NCI-H2081 (cell line): ENCODE measurements at places on chromosomes 3 and 15.
A peak's percentile ranks its signal among the peaks of the same experiment; 100 is the strongest.

DNA sequence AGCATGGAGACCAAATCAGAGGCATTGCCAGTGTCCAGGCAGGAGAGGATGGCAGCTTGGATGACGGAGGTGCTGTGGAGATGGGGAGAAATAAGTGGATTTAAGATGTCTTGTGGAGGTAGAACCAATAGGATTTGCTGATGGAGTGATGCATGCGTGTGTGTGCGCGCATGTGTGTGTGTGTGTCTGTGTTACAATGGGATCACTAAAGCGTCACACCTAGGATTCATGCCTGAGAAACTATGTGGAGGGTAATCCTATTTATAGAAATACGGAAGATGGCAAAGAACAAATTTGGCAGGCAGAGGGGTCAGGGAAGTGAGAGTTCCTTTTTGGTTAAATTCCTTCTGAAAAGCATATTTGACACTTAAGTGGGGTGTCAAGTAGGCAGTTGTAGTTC, 64.8 kb upstream of the ARL8B start:
- DNase-seq = no peak

- DNase-seq = no peak
These were observed 5.2 kb upstream of the ADAMTS17 start for GRCh38 chr15:100346866-100347512.

DNA sequence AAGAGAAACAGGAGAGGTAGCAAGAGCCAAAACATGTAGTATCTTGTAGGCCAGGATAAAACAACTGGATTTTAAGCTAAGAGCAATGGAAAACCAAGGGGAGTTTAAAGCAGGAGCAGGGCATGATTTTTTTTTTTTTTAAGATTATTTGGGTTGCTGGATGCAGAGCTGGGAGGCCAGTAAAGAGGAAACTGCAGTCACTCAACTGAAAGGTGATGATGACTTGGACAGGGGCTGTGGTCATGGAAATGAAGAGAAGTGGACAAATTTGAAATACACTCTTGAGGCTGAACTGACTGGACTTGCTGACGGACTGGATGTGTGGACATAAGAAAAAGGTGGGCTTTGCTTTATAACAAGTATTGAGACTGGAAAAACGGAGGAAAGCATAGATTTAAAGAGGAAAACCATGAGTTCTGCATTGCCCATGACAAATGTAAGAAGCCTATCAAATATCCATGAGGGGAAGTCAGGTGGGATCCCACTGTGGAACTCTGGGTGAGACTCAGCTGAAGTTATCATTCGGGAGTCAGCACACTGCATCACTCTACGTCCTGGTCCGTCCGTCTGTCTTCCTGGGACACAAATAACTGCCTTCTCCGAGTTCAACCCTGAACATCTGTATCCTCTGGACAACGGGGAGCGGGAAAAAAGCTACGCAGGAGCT, 688 bp downstream of the XPC start:
- no peak for DNase-seq

- no peak for DNase-seq
These were observed 161.4 kb upstream of the NANOGP8 start for GRCh38 chr15:35246451-35246850.

- DNase-seq = no peak
These were observed 17.3 kb downstream of the ATP2B2 start for GRCh38 chr3:10487988-10488633.

DNA sequence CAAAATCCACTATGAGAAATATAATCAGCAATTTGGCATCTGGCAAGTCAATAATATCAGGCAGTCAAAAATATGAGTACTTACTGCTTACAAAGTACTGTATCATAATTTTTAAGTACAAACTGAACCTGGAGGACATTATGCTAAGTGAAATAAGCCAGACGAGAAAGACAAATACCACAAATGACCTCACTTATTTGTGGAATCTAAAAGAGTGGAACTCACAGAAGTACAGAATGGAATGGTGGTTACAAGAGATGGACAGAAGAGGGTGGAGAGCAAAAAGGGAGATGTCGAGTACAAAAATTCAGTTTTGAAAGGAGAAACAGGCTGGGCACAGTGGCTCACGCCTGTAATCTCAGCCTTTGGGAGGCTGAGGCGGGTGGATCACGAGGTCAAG, 12.4 kb downstream of the PCYT1A start:
- no peak for DNase-seq

DNA sequence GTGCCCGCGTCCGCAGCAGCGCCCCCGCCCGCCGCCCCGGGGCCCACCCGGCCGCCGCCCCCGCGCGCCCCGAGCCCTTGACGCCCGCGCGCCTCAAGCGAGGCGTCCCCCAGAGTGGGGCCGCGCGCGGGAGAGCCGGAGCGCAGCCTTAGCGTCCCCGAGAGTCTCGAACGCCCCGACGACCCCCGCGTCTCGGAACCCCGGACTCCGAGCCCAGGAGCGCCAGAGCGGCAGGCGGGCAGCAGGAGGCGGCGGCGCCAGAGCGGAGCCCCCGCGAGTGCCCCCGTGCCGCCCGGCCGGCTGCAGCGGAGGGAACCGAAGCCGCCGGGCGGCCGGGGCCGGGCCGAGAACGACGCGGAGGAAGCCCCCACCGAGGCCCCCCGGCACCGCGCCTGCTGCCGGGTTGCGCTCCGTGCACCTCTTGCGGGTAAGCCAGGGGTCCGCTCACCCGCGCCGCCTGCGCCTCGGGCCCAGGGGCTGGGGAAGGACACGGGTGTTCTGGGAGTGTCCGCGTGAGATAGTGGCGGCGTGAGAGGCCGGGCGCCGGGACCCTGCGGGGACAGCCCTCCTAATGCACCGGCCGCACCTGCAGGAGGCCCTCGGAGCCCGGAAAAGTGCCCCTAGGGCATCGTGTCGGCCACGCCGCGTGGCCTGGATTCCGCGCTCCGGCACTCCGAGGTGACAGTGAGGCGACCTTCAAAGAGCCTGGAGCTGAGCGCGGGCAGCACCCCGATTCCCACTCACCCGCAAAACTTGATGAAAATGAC, 52.0 kb upstream of the ULK4 start:
- no peak for DNase-seq

GRCh38 chr3:150073031-150073430, 102.3 kb upstream of the PFN2 start:
- no peak for DNase-seq

DNA sequence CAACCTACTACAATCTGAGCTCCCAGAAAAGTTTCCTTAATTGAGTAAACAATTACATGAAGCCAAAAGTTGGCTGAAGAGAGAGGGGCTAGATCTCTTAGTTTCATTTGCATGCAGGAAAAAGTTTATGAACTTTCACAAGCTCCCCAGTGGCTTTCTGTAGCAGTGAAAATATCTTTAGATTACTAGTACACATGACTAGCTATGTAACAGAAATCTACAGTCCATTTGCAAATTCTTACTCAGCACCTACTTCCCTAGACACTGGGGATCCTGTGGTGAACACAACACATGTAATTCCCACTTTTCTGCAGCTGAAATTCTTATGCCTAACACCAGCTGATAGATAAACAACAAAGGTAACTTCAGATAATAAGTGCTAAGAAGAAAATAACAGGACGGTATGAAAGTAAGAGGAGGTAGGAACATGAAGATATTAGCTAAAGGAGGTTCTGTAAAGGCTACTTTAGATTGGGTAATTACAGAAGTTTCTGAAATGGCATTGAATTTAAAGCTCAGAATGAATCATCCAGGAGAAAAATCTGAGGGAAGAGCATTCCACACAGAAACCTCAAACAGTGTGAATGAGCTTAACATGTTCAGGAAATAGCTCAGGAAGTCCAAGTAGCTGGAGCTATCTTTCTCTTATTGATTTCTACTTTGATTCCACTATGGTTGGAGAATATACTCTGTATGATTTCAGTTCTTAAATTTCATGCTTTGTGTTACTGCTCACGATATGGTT, 204.8 kb downstream of the MAGI1 start:
- DNase-seq = no peak

- no peak for DNase-seq
These were observed 97.8 kb downstream of the OXNAD1 start for GRCh38 chr3:16362770-16363169.

- peak; percentile 14 for DNase-seq
These were observed 352.2 kb upstream of the SUCLG2 start for GRCh38 chr3:68006646-68007045.

GRCh38 chr3:140443073-140443472, 234.8 kb upstream of the TRIM42 start:
- no peak for DNase-seq

DNA sequence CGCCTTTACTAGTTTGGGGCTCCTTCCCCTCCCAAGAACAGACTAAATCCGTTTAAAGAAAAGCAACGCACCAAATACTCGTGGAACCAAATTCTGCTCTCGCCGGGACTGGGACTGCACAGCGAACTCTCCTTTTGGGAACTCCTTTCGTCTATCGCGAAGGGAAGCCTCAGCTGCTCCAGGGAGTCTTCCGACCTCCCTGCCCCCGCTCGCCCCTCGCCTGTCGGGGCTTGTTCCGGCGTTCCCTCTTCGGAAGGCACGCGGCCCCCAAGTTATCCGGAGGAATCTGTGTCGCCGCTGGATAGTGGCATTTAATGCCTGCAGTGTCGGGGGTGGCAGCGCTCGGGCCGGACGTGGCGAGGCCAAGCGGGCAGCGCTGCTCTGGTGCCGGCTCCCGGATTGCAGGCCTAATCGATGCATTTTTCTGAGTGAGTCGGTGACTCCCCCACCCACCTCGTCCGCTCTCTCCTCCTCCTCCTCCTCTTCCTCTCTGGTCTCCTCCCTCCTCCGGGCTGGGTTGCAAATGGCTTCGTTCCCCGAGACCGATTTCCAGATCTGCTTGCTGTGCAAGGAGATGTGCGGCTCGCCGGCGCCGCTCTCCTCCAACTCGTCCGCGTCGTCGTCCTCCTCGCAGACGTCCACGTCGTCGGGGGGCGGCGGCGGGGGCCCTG, at the start of gene TRIM71:
Gene TRIM71, plus strand, starts transcription at position 440 of the 671 bp plus-strand sequence. Its CDS starts 84 bp downstream, at position 524.
- DNase-seq = no peak

GRCh38 chr3:31980530-31981205, 394 bp downstream of the OSBPL10 start:
- DNase-seq = peak; percentile 69

DNA sequence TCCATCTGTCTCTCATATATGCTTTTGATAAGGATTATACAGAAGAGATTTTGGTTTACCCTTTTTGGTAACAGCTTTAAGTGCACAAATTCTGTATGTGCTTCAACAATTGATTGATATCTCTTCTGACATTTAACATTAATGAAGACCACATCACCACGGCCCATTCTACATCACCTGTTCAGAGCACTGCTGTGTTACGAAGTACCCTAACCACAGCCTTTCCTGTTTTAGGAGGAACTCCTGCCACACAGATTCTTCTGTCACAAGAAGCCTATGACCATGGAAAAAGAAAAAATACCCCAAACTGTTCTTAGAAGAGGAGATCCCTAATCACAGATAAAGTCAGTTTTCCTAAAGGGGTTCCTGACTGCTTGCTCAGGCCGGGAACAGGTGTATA, 170.1 kb downstream of the NSUN3 start:
- DNase-seq = no peak

GRCh38 chr3:138786788-138787271, 47.9 kb downstream of the PIK3CB start:
- no peak for DNase-seq

DNA sequence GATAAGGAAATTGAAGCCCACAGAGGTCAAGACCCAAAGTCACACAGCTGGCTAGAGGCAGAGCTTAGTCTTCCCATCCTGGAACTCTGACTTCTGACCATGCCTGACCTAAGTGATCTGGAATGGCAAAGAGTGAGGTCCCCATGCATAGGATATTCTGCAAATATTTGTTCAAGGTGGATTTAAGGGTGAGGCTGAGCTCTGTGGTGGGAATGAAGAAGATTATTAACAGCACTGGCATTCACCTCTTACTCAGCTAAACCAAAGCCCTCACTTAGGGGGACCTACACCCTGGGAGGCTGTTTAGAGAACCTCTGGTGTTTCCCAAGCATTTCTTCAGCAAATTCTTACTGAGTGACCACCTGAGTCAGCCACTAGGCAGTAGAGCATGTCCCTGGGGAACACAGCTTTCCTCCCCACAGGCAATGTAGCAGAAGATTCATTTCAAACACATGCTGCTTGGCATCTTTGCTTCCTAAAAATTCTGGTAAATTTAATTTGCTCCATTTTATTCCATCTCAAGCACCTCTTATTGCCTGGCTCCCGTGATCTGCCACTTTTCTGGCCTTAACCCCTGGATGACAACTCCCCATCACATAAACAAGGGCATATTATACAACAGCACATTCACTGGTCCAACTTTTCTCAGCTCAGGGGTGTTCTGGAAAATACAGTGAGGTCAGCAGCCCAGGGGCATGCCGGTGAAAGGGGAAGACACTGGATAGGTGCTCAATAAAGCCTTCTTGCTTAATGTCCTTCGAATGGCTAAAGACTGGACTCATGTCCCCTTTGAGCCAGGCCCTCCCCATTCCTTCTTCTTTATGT, 176.0 kb downstream of the ABHD5 start:
- DNase-seq = no peak

DNA sequence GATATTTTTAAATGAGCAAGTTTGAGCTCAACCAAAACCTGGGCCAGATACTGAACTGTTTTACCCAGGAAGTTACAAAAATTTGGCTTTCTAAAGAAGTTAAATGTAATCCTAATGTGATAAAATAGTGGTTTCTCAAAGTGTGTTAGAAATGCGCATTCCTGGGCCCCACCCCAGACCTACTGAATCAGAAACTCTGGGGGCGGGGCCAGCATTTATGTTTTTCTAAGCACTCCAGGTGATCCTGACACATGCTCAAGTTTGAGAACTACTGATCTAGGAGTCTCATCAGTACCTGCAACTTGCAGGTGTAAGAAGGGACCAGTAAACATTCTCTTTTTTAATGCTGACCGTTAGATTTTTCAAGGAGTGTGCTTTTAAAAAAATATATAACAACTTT, 190.6 kb downstream of the VPS13C start:
- no peak for DNase-seq

DNA sequence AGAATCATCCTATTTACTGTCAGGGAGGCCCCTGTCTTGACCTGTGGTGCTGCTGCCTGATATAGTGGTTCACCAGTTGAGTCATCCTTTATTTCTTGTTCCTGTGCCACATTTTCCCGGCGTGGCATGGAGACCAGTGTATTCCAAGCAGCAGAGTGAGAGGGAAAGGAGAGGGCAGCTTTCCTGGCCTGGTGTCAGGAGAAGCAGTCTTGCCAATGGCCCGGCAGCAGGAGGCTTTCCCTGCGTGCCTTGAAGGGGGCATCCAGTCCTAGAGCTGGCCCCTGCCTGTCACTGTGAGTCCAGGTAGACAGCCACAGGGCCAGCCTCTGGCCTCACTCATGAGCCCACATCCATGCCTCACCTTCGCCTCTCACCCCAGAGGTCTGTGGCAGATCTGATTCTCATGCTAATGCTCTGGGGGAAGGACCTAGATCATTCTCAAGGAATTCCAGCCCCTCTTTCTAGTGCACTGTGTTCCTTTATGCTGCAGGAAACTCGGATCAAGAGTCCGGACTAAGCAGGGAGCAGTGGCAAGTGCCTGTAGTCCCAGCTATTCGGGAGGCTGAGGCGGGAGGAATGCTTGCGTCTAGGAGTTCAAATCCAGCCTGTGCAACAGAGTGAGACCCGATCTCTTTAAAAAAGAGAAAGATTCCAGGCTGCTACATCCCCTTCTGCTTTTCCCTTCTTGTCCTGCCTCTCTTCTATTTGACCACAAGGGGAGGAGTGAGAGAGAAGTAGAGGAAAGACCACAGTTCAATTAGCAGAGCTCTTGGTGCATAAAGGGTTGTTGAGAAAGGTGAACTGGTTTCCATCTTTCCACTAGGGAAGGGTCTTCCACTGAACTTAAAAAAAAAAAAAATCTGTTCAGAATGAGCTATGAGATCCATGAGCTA, 66.8 kb upstream of the HACD2 start:
- DNase-seq = no peak

- no peak for DNase-seq
These were observed 60.2 kb downstream of the TMEM44 start for GRCh38 chr3:194572944-194573491.
